ENCODE measurements at places on chromosomes 16 and 17.

DNA sequence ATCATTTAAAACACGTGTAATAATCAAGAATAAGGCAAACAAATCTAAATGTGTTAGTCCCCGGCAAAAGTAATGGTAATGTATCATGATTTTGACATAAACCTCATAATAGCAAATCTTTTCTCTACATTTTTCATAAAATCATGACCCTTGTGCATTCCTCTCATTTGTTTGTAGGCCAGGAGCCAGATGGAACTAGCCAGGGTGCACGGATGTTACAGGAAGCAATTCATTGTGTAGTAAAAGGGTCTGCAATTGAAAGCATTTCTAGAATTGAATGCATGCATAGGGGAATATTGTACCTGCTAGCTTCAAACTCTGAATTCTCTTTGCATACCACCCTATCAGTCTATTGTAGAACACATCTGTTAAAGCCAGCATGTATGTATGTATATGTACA is 66.6 kb downstream of the CNTNAP4 start:
- no peak for DNase-seq

GRCh38 chr16:25841761-25842160 is 150.0 kb downstream of the HS3ST4 start:
- DNase-seq, result no peak

DNA sequence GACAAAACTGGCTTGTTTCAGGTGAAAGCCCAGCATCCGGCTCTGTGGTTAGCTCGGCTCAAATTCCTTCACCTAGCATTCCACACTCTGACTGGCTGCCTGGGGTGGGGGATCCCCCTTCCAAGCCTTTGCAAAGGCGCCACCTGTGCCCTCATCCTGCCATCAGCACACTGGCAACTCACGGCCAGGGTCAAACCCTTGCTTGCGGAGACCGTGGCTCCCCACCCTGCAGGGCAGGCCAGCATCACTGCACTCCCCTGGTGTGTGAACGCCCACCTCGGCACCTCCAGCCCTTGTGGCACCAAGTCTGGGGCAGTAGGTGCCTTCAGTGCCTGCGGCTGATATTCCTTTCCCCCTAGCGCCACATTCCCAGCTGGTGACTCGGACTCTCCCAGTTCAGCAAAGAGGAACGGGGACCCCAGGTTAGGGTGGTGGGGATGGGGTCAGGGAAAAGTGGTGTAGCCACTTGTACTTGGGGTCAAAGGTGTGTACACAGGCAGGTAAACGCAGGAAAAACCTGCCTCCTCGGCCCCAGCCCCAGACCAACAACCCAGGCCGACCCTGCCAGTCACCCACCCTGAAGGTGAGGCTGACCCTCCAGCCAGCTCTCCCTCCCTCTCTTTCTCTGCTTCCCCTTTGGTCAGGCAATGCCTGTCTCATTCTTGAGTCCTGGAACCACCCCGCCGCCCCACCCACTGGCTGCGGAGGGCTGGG is 1.1 kb downstream of the FLII start:
- DNase-seq, result peak; percentile 35

- DNase-seq, result no peak
Measured at GRCh38 chr16:11140098-11140375, 116.0 kb downstream of the SOCS1 start.

- DNase-seq, result no peak
Measured at GRCh38 chr16:19008245-19009169, 24.8 kb downstream of the TMC7 start.

GRCh38 chr17:64073771-64074703 is 53.6 kb upstream of the ICAM2 start:
- no peak for DNase-seq

DNA sequence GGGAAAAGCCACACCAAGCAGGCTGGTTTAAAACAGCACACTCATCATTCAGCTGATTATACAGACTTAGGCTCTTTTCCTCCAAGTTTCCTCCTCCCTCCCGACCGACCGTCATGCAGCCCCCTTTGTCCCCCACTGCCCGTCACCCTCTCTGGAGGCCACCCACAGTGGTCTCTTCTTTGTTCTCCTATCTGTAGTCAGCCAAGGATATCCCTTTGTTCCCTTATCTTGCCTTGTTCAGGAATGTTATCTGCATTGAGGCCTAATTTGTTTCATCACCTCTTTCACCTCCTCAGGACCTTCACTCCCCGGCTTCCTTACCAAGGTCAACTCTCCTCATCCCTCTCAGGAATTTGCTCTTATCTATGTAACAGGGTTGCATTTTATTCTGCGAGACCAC is 186.4 kb upstream of the CDH13 start:
- no peak for DNase-seq

DNA sequence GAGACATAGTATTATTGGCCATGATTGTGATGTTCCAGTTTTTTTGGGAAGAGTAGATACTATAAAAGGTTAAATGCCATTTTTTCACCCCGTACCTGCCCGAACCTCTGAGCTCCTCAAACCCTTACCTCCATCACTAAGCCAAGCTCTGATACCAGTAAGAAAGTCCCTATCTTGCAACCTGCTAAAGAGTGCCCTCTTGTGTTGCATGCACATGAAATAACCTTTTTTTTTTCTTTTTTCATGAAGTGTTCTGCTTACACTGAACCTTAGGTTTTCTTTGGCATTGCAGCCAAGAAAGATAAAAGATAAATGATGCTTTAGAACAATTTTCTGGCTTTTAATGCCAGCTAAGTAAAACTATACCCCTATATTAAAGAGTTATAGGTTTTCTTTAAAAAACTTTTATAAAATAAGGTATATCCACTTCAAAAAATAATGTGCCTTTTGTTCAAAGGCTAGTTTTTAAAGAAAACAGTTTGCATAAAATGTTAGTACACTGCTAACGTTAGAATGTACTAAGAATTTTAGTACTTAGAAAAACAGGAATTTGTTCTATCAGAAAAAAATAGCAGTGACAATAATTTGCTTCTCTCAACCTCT is 295.3 kb upstream of the PMFBP1 start:
- no peak for DNase-seq

GRCh38 chr17:17668775-17669579 is 12.3 kb upstream of the RAI1 start:
- DNase-seq, result no peak

DNA sequence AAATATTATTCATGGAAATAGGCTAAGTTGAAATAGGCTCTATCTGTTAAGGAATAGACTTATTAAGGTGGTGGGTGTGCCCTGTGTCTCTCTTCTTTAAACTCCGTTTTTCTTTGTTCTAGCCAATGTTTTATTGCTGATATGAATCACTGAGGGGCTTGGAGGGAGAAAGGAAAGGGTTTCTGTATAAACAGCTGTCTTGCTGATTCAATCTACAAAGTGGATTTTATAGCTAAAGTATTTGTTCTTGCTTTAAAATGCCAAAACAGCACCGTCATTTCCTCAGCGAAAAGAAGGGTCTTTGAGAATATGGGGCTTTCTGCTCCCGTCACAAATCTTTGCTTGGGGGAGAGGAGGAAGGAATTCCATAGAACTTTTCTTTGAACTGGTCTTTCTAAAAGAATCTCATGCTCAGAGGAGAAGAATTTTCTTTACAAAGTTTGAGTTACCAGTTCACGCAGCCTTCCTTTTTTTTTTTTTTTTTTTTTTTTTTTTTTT is 39.3 kb downstream of the MSI2 start:
- no peak for DNase-seq

GRCh38 chr16:80294172-80294571 is 246.6 kb upstream of the DYNLRB2 start:
- no peak for DNase-seq

- DNase-seq, result no peak
Measured at GRCh38 chr17:35191001-35191695, 3.0 kb downstream of the SLC35G3 start.

GRCh38 chr17:34703533-34703932 is 124.2 kb downstream of the TMEM132E start:
- no peak for DNase-seq

- DNase-seq, result no peak
Measured at GRCh38 chr17:81074875-81075274, 39.9 kb downstream of the BAIAP2 start.

- no peak for DNase-seq
Measured at GRCh38 chr16:46582313-46582712, 38.9 kb downstream of the SHCBP1 start.

DNA sequence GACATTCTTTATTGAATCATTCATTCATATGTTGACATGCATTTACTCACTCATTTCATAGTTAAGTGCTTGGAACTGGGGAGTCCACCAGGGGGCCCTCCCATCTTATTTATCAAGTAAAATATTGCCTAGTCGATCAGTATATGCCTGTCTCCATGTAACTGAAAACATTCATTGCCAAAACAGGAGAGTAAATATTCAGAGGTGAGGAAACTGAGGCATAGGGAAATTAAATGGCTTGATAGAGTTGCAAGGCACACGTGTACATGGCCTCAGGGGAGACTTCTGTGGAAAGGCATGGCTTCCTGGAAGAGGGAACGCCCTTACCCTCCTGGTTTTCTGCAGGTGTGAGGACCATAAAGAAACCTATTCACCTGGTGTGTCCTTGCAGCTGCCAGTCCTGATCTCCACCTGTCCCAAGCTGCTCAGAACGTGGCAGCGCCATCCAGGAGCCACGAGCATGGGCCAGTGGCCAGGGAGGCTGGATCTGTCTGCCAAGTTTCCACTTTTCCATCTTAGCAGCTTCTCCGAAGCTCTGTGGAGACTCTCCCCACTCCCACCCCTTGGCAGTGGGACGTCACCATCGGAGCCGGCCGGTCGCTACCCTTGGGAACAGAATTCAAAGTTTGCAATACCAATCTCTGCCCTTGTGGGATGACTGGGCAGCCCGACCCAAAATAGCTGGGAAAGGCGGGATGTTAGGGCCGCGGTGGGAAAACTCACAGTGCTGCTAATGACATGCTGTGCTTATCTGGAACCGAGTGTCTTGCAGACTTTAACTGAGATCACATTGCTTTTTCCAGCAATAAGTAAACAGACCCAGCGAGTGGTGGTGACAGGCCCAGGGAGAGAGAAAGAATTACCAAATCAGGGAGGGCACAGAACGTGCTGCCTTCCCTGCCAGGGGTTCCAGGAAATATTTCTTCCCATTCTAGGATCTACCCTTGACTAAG is 4.1 kb upstream of the C1QTNF1 start:
- peak; percentile 65 for DNase-seq

DNA sequence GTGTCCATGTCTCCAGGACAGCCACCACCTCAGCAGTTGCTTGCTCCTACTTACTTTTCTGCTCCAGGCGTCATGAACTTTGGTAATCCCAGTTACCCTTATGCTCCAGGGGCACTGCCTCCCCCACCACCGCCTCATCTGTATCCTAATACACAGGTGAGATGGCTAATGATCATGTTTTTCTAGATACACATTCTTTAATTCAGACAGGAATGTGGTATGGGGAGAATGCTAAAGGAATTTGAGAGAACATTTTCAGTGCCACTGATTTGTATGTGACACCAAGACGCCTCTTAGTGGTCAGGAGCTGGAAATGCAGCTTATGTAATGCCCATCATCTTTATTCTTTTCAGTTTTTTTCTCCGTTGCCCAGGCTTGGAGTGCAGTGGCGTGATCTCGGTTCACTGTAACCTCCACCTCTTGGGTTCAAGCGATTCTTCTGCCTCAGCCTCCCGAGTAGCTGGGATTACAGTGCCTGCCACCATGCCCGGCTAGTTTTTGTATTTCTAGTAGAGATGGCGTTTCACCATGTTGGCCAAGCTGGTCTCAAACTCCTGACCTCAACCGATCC is 8.9 kb upstream of the RAPGEFL1 start:
- DNase-seq, result peak; percentile 36

DNA sequence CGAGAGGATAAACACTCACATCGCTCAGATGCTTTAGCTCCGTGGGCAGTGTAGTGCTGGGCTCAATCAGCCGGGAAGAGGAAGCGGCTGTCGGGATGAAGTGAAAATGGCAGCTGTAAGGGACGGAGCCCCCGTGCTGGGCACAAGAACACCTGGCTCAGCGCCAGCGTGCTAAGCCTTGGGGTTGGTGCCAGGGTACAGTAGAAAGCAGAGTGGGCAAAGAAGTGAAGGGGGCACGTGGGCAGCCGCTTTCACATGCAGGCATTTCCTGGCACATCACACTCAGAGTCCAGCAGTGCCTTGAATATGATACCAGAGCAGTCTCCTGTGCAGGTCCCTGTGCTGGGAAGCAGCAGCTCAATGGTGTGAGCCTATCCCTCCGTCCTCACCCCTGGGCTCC is 51.1 kb upstream of the FOXF1 start:
- no peak for DNase-seq

- DNase-seq, result no peak
Measured at GRCh38 chr16:21626659-21627277, 25.6 kb downstream of the IGSF6 start.
